ENCODE measurements at places on chromosomes 16 and 17.

- no peak for DNase-seq
Measured at GRCh38 chr16:30886145-30886544, 7.7 kb downstream of the BCL7C start.

GRCh38 chr17:40218006-40218739 is 931 bp upstream of the WIPF2 start:
- DNase-seq, result no peak

GRCh38 chr17:27818401-27819105 is 18.2 kb upstream of the NOS2 start:
- peak; percentile 51 for DNase-seq

- DNase-seq, result no peak
Measured at GRCh38 chr17:78266231-78266631, 34.8 kb downstream of the TMEM235 start.

- DNase-seq, result no peak
Measured at GRCh38 chr16:68015681-68016080, at the start of gene DPEP2NB. Gene DPEP2NB, minus strand, starts transcription at chr16:68015911. Its CDS starts 141 bp downstream, at chr16:68015770.

DNA sequence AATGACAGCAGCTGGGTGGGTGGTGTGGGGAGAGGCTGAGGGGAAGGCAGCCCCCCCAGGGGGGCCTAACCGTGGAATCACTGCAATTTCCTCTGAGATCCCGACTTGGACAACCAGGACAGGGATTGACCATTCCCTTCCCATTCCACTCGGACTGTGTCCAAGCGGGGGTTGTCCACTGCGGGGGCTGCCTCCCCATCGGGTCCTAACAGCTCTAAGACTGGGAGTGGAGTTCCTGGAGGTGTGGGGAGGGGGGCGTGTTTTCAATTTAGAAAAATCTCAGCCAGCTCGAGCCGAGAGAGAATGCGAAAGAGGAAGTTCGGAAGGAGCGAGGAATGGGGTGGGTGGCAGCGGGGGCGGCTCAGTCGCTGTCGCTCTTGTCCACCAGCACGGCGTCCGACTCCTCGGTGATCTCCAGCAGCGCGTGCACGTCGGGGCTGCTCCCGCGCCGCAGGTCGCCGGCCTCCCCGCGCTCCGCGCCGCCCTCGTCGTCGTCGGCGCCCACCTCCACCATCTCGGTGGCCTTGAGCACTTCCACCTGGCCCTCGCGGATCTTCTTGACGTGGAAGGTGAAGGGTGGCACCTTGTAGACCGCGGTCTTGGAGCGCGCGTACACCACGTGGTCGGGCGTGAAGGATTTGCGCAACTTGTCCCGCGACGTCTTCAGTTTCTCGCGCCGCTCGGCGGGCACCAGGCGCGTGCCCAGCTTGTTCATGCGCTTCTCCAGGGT is 16.2 kb upstream of the STAT3 start:
- DNase-seq, result no peak

DNA sequence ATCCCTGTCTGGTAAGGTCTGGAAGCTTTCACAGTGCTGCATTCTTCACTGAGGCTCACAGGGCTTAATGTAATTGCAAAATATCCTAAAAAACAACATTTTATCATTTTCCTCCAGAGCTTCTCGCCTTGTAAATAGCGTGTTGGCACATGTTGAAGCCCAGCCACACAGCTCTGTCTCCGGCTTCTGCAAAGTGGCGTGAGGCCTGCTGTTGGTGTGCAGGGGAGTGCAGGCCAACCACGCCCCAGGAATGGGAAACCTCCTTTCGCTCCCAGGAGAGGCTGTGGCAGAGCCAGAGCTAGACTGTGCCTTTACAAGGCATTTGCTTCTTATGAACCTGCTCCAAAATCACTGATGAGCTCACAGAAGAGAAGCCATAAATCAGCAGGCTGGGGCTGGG is 248.2 kb upstream of the MAF start:
- DNase-seq, result no peak

DNA sequence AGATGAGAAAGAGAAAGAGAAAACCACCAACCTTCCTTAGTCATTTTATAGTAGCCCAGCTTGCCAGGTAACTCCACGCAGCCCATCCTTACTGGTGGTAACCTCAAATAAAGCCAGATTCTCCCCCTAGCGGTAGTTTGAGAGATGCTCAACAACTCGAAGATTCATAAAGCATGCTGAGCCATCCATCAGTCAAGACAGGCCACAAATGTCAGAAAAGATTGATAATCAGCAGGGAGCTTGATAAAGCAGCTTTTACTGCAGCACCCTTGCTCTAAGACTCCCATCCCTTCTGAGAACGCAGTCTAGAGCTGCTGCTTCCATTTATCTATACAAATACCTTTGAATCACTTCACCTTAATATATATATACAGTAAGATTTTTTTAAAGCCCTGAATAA is 451.5 kb upstream of the HSBP1 start:
- no peak for DNase-seq

GRCh38 chr17:19325542-19325941 is 37.0 kb downstream of the B9D1 start:
- no peak for DNase-seq

DNA sequence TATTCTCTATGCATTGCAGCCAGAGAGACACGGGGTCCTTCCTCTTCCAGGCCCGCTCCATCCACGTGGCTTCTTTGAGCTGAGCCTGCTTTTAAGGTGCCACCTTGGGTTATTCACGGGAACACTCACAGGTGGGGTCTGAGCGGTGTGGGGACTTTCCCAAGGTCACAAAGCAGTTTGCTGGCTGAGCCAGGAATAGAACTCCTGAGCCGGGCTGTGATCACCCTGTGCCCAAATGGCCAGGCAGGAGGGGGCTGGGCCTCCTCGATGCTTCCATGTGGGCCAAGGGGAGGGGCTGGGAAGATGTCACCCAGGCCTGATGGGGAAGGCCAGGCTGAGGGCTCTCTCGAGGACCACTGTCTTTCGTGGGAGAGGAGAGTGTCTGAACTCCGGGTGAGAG is 13.0 kb upstream of the GSE1 start:
- DNase-seq, result no peak

DNA sequence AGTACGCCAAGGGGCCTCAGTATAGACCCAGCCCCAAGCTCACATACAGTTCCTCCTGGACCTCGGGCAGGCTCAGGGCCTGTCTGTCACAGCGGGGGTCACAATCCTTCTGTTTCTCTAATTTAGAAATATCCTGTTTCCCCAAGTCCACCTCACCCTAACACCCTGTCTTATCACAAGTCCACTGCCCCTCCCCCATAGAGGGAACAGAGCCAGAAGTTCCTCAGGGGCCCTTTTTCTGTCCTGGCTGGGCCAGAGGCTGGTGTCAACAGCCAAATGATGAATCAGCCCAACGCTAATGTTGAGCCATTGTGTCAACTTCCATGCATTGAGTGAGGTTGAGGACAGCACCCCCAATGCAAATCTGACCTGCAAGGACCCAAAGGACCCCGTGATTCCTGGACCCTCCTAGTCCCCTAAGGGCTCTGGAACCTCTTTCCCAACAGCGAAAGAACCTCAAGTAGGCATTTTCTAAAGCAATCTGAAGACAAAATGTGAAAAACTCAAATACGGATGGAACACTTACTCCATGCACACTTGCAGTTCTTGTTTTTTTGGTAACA is 58.6 kb downstream of the PECAM1 start:
- DNase-seq, result no peak

DNA sequence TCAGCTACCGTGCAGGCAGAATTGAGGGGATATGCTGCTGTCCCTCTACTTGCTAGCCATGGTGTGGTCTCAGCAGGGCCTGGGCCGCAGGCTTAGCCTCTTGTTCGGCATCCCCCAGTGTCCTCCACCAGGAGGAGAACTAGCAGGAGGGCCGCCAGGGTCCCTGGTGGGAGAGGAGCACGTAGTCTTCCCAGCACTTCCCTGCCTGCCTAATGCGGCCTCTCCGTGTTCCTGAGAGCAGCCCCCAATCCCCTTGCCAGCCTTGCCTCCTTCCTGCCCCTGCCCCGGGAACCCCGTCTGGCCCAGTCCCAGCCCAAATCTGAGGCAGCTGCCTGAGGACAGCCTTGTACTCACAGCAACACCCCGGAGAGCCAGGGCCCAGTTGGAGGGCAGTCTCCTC is 38.1 kb downstream of the PLD6 start:
- DNase-seq, result no peak

DNA sequence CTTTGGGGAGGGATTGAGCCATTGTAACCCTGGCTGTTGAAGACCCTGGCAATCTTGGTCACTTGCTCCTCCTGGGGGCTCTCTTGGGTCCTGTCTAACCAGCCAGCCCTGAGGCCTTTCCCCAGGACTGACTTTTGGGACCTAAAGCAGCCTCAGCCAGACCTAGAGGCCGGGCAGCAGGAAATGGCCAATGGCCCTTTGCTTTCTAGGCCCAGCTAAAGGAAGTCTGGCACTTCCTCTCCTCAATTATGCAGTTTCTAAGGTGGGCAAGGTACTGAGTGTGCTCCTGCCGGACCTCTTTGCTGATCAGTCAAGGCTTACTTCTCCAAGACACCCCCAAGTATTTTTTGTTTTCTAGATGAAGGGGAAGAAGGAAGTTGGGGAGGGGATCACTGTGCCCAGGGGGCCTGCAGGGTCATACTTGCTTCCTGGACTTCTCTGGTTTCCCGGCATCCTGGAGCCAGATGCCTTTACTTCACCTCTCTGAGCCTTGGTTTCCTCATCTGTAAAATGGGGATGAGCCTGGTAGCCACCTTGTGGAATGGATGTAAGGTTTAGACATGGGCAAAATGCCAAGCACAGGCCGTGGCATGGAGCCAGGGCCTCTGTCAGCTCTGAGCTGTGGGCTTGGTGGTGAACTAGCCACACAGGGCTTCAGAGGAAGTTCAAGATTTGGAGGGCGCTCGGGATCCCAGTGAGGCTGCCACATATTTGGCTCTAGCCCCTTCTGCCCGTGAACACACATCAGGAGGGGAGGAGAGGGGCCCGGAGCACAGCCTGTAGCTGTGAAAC is 8.6 kb downstream of the CX3CL1 start:
- no peak for DNase-seq

- no peak for DNase-seq
Measured at GRCh38 chr16:3643095-3643730, 11.3 kb upstream of the DNASE1 start.

Data from posterior cingulate gyrus (tissue), 11 donors.